ENCODE measurements at places on chromosomes 16 and 17. TPM values are rescaled to one million over a fixed set of nuclear protein-coding genes. Genes with fewer than 3 reads are reported as not detected.

Gene GID4
- polyA plus RNA-seq, result 7.7 TPM

Gene CD300A
- 28.0 TPM for polyA plus RNA-seq

Gene SULT1A2
- polyA plus RNA-seq, result not detected

Gene SLC4A1
- not detected for polyA plus RNA-seq

Gene SPEM1
- polyA plus RNA-seq, result not detected

Gene KRTAP2-2
- not detected for polyA plus RNA-seq

Gene IL34
- polyA plus RNA-seq, result not detected

Gene BCL6B
- polyA plus RNA-seq, result 0.33 TPM

Measured in IgD-negative memory B cell (primary cell).